ENCODE measurements at places on chromosomes 12 and 14. TPM values are rescaled to one million over a fixed set of nuclear protein-coding genes. Genes with fewer than 3 reads are reported as not detected.

- no peaks in the 10 kb centered on the region for H3K4me1 ChIP-seq
- H3K4me3 ChIP-seq, result no peak overlapping the region
Measured at GRCh38 chr12:101608301-101609133, 13.7 kb downstream of the MYBPC1 start.

DNA sequence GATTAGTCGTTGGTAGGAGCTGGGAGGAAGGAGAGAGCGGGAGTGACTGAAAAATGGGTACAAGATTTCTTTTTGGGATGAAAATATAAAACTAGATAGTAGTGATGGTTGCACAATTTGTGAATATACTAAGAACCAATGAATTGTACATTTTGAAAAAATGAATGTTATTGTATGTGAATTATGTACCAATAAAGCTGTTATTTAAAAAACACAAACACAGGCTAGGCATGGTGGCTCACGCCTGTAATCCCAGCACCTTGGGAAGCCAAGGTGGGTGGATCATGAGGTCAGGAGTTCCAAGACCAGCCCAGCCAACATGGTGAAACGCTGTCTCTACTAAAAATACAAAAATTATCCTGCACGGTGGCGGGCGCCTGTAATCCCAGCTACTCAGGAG, 32.1 kb downstream of the PPP1R13B start:
- H3K27ac ChIP-seq, result no peak overlapping the region
- H3K36me3 ChIP-seq, result no peaks in the 10 kb centered on the region
- H3K4me3 ChIP-seq, result no peak overlapping the region
- H3K4me1 ChIP-seq, result no peaks in the 10 kb centered on the region

DNA sequence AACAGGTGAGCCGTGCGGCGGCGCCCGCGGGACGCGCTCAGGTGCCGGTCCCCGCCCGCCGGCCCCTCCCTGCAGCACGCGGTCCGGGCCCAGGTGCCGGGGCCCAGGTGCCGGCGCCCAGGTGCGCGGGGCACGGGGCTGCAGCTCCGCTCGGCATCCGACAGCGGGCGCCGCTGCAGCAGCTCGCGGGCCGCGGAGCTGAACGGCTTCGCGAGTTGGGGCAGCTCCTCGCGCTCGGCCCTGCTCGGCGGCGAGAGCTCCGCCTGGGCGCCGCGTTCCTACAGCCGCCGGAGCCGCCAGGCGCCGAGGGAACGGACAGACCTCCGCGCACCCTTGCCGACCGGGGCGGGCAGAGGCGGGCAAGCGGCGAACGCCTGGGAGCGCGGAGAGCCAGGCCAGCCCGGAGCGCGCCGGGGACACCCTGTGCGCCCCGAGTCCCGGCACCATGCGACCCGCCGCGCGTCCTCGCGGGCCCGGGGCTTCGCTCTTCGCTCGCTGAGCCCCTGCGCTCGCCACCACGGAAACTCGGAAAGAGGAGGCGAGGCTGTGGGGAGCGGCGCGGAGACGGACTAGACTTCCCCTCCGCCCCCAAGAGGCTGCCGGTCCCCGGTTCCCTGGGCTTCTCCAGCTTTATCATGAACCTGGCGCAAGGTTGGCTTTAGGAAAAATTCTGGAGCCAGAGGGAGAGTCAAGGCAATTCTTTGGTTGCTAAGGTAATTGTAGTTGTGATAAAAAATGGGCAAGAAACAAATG, at the start of gene RGS6:
Gene RGS6, plus strand, starts transcription at position 201 of the 753 bp plus-strand sequence.
- H3K4me3 ChIP-seq, result peak within 1 kb of the TSS; percentile 32
- H3K4me1 ChIP-seq, result no peaks in the 10 kb centered on the region
- H3K27me3 ChIP-seq, result no peaks in the 10 kb centered on the region
- no peaks in the 10 kb centered on the region for H3K36me3 ChIP-seq
- no peak within 1 kb of the TSS for H3K27ac ChIP-seq
- no peak for DNase-seq

DNA sequence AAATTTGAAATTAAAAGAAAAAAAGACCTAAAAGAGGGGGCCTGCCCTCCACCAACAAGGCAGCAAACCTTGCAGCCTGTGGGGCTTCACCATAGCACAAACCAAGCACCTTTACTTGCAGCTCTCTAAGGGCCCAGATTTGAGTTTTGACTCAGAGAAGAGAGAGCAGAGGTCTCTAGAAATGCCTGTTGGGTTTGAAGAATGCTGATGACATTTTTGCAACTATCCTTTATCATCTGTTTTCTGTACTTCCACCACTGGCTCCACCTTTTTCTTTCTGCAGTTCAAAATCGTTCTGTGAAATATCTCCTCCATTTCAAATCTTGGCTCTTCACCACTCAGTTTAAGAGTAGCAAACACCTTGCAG, 83.8 kb upstream of the HMGA2 start:
- no peaks in the 10 kb centered on the region for H3K4me1 ChIP-seq
- no peak overlapping the region for H3K27ac ChIP-seq
- no peaks in the 10 kb centered on the region for H3K36me3 ChIP-seq
- no peak for DNase-seq

DNA sequence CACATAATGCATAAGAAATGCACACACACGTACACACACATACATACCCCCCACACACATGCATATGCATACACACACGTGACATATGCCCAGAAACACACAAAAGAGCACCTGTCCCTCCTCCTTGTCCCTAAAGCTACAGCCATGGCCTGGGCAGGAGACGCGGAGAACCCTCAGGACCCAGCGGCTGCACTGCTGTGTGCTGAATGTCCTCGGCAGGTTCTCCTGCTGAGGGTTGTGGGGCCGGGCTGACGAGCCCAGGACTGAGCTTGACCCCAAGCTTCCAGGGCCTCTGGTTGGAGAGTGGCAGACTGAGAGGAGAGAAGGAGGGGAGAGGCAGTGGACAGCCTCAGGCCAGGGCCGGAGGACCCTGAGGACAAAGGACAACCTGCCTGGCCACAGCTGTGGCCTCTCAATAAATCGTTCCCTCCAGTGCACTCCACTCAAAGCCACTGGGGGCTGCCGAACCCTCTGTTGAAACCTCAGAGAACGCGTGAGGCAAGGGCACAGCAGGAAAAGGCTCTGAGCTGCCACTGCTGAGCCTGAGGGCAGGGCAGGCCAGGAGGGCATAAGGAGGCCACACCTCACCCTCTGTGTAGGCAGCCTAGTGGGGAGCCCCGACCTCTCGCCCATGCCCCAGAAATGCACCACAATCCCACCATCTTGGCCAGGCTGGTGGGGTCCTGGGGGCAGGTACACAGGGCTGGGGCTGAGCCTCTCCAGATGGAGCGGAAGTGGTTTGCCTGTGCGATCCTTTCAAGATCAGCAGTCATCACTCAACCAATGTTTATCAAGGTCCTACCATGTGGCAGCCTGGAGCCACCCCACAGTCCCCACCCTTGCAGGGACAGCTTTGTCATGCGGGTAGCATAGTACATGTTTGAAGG, 3.1 kb downstream of the CACNA2D4 start:
- H3K4me3 ChIP-seq, result no peak overlapping the region
- H3K27ac ChIP-seq, result no peak overlapping the region
- H3K4me1 ChIP-seq, result no peaks in the 10 kb centered on the region
- H3K36me3 ChIP-seq, result no peaks in the 10 kb centered on the region
- DNase-seq, result peak; percentile 25
- H3K27me3 ChIP-seq, result no peaks in the 10 kb centered on the region

GRCh38 chr14:104989951-104990303, 4.3 kb downstream of the CLBA1 start:
- H3K27ac ChIP-seq, result no peak overlapping the region
- H3K4me3 ChIP-seq, result no peak overlapping the region
- no peak for DNase-seq
- no peaks in the 10 kb centered on the region for H3K4me1 ChIP-seq

- no peak for DNase-seq
- peak overlapping the region; percentile 94 for H3K27ac ChIP-seq
- no peaks in the 10 kb centered on the region for H3K27me3 ChIP-seq
- no peaks in the 10 kb centered on the region for H3K4me1 ChIP-seq
Measured at GRCh38 chr12:47077206-47078085, 2.0 kb upstream of the PCED1B start.

DNA sequence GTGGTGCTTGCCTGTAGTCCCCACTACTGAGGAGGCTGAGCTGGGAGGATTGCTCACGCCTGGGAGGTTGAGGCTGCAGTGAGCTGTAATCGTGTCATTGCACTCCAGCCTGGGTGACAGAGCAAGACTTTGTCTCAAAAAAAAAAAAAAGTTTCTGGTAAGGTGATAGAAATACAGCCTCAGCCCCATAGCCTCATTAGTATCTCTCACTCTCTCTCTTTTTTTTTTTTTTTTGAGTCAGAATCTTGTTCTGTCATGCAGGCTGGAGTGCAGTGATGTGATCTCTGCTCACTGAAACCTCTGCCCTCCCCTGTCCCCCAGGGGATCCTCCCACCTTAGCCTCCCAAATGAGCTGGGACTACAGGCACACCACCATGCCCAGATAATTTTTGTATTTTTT, 19.2 kb downstream of the MTHFD1 start:
- no peaks in the 10 kb centered on the region for H3K27me3 ChIP-seq
- H3K27ac ChIP-seq, result no peak overlapping the region
- DNase-seq, result no peak
- no peak overlapping the region for H3K4me3 ChIP-seq

- H3K36me3 ChIP-seq, result no peaks in the 10 kb centered on the region
- no peak overlapping the region for H3K27ac ChIP-seq
- H3K27me3 ChIP-seq, result no peaks in the 10 kb centered on the region
- DNase-seq, result no peak
Measured at GRCh38 chr12:32296567-32296966, 102.8 kb upstream of the FGD4 start.

Gene LRRC9
- 0.16 TPM for total RNA-seq

Gene TAS2R13
- 5.9 TPM for total RNA-seq

Gene PRKD1
- 14.1 TPM for total RNA-seq

Gene DACT1
- 5.1 TPM for total RNA-seq

Gene SRSF5
- 424 TPM for total RNA-seq

Gene TAS2R9
- total RNA-seq, result not detected

Gene EMC9
- 19.0 TPM for total RNA-seq
